NCI-H1417 treated with DMSO at 0.1 percent for 48 hours (cell line): ENCODE measurements at places on chromosomes 7 and 10.

DNA sequence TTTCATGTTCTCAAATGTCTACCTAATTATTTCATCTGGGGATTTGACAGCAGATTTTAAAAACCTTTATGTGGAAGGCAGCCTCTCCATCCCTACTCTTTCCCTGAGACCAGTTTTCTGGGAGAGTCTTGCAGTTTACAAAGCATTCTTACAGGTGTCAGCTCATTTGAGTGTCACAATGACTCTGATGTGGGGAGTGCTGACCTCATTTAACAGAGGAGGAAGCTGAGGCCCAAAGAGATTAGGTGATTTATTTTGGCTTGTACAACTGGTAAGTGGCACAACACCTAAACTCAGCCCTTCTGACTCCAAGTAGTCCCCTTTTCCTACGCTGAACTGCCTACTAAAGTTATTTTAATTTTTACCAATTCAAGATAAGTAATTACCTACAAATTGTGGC is 33.3 kb upstream of the MAT1A start:
- no peak for DNase-seq

DNA sequence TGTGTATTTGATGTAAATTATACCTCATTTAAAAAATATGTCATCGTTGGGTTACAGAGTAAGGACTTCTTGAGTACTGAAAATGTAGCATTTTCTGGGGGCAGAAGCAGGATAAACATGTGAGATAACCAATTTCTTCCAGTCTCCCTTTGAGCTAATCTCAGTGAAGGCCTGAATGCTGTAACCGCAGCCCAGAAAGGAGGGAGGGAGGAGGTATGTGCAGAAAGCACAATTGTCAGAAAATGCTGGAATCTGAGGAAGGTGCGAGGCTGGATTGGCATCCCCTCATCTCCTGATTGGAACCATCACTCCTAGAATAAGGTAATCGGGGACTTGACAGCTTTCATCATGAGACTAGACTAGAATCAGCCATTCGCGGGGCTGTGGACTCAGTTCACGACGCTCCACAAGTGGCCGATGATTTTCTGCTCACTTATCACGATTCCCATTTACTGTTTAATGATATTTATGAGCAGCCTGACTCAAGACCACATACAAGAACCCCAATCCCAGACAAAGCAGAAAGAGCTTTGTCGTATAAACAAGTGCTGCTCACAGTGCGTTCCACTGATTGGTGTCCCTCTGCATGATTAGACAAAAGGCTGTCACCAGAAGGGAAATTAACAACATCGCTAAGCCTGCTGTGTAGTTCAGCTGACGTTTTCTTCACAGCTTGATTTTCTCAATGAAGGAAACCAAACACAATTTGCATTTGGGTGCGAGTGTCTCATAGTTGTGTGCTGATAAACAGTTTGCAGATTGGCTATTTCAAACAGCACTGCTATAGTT is 93.2 kb downstream of the SVIL start:
- DNase-seq = no peak

GRCh38 chr7:32462977-32463376 is 27.2 kb downstream of the LSM5 start:
- DNase-seq = no peak

GRCh38 chr7:157193274-157193673 is 54.5 kb downstream of the UBE3C start:
- DNase-seq = no peak

GRCh38 chr10:64573623-64574325 is 1052.6 kb downstream of the REEP3 start:
- no peak for DNase-seq

- no peak for DNase-seq
Observed at GRCh38 chr10:91629715-91630549, 2.9 kb downstream of the PPP1R3C start.

GRCh38 chr10:128421371-128422160 is 295.3 kb upstream of the MKI67 start:
- DNase-seq = no peak

GRCh38 chr10:69364232-69364940 is 52.3 kb downstream of the TACR2 start:
- DNase-seq = no peak

DNA sequence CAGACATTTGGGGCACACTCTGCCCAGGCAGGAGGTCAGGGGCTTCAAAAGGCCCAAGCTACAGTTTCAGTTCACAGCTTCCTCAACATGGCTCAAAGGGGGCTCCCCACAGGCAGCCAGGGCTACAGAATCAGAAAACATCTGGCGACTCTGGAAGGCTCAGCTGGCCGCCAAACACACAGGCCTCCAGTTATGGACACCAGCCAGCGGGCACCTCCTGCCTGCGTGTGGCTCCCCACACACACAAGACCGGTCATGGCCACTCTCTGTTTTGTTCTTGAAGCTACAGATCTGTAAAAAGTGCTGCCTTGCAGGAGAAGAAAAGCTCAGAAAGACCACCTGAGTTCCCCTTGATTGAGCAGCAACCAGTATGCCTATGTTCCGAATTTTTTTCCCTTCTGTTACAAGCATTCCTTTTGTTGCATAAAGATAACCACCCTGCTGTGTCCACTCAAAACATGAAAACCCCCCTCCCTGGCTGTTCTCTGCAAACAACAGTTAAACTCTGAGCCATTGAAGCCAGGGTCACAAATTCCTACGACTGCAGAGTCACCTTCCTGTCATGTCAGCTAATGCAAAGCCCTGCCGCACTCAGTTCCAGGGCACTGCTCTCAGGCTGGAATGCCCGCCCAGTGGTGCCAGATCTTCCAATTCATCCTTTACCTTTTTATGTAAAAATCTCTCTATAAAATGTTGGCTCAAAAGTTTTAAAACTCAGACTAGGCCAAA is 33.6 kb downstream of the VSTM4 start:
- DNase-seq = no peak

DNA sequence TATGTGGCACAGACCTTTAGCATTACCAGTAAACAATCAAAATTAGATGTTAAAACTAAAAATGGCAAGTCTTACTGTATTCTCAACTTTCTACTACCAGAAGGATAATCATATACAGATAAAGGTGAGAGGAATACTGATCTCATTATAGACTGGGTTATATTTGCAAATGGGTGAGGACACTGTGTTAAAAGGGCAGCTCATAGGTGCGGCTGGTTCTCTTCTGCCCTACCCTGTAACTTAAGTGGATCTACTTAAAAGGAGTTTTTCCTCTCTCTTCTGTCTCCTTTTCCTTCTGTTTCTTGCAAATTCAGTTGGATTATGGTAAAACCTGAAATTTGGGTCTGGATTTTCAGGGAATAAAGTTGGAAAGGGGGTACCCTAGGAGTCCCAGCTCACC is 33.0 kb downstream of the WASL start:
- no peak for DNase-seq

DNA sequence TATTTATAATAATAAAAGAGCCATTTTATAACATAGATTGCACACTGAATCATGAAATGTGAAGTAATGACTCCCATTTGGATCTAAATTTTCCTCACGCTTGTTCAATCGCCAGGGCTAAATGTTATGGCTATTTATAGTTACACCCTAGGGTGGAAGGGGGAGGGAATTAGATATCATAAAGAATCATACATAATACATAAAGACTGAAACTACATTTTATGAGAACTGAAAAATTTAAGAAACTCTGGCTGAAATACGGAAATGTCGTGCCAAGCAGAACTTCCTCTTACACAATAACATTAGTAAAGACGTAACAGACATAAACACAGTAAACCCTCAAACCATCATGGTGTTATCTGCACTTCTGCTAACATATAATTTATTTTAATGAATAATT is 327.5 kb upstream of the PHF14 start:
- DNase-seq = no peak

- DNase-seq = no peak
Observed at GRCh38 chr7:138992052-138992531, 10.9 kb upstream of the KIAA1549 start.

DNA sequence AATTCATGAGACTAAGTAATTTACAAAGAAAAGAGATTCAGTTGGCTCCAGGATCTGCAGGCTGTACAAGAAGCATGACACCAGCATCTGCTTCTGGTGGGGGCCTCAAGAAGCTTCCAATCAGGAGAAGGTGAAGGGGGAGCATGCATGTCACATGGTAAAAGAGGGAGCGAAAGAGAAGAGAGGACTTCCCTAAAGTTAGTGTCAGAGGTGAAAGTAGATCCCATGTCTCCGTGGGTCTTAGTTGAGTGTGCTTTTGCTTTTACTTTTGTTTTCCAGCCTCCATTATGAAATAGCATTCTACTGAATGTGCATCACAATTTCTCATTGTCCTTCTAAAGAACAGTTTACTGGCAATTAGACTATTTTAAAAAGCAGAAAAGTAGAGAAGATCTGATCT is 213.6 kb upstream of the FZD1 start:
- no peak for DNase-seq

GRCh38 chr10:102812231-102812876 is 24.9 kb downstream of the CYP17A1 start:
- DNase-seq = no peak

DNA sequence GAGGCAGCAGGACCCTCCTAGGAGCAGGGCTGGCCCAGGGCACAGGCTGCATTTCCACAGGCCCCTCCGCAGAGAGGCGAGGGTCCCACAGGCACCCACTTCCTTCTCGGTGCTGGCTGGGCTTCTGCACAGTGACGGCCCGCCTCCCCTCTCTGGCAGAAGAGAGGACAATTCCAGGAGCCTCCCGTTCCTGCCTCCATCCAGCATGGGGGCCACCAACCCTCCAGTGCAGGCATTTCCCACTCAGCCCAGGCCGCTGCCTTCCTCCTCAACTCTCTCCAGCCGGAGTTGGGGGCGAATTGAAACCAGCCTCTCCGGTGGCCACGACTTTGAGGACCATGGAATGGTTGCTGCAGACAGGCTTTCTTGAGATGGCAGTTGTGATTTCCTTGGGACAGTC is 125.0 kb upstream of the PPP2R2D start:
- no peak for DNase-seq

DNA sequence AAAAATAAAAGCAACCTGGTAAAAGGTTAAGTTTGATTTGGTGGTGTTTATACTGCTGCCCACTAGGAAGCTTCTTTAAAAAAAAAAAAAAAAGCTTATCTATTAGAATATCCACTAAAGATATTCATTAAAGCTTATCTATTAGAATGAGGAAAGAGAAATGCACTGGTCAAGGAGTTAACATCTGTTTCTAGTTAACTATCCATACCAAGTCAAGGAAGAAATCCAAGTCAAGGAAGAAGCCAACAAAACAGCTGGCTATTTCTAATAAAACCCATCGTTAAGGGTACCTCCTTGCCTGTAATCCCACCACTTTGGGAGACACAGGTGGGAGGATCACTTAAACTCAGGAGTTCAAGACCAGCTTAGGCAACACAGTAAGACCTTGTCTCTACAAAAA is 82.6 kb downstream of the JMJD1C start:
- no peak for DNase-seq

GRCh38 chr10:34666008-34666704 is 148.9 kb downstream of the PARD3 start:
- no peak for DNase-seq

DNA sequence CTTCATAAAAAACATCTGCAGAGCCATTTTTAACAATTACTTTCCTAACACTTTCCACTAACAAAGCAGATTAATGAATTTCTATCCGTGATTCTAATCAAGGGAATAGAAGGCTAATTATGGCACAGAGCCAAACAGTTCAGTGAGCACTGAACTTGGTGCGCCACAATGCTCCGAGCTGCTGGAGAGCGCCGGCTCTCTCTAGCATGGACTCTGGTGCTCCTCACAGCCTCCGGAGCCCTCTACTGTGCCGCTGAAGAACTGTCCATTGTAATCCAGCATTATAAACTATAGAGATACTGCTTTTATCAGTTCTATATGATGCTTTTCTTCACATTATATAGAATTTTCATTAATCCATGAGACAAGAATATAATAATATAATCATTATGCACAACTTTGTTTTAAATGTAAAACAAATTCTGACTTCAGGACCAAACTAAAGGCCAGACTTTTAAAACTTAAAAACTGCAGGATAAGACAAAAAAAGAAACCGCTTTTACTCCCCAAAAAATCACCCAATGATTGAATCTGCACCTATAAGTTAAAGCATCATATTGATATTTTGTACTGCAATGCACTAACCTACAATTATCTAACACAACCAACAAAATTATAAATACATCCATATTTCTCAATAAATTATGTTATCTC is 123.6 kb downstream of the RNF32 start:
- peak; percentile 63 for DNase-seq

GRCh38 chr7:33511778-33512177 is 382.4 kb downstream of the BBS9 start:
- peak; percentile 16 for DNase-seq

GRCh38 chr7:47392241-47392759 is 189.6 kb downstream of the TNS3 start:
- DNase-seq = no peak

DNA sequence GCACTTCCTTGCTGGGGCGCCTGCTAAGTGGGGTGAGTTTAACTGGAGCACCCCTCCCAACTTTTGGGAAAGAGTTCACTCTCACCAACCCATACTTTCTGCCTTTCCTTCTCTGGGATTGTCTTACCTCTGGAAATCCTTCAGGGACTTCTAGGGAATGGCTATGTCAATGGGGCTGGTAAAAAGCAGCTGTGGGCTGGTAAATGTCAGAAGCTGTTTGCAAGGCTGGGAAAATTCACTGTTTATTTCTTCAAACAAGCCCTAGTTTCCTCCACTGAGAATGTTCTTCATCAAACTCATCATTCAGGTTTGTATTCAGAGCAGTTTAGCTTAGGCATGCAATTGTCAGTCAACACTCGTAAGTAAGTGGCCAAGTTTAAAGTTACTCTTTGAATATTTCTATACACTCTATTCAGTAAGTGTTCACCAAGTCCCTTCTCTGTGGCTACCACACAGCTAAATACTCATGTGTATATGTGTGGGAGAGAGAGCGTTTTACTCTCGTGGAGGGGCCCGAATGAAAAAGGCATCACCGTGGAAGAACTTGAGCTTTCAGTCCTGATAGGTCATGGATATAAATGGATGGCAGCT is 654.8 kb downstream of the LRMDA start:
- no peak for DNase-seq

DNA sequence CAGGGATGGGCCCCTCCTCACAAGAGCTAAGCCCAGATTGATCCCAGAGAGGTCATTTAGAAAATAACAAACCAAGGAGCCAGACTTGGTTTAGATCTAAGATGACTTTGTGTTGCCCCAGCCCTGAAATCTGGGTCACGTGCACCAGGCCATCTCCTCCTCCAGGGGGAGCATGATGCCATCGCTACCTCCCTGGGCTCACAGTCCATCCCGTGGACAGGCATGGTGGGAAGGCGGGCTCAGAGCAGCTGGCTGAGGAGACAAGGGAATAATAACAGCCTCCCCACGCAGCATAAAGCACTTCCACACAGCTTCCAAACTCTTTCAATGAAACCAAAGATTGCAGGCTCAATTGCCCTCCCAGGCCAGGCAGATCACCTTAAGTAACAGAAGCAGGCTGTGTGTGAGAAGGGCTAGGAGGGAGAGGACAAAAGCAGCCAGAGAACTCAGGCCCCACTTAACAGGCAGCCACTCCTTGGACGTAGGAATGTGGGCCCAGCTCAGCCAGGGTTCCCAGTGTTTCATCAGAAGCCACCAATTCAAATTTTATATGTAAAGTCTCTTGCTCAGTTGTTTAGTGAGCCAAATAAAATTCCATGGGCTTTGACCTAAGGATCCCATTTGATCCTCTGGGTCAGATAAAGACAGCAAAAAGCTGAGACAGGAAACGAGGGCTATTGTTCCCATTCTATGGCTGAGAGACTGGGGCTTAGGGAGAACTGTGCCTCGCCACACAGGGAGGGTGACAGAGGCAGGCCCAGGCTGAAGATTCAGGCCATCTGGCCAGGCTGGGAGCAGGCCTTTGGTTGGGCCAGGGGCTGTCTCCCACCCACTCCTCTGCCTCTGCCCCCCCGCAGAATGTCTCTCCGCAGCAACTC is 100.2 kb downstream of the COL13A1 start:
- no peak for DNase-seq

GRCh38 chr7:94160719-94161435 is 156.7 kb upstream of the BET1 start:
- DNase-seq = no peak
